Epithelial cell of esophagus (primary cell): ENCODE measurements at places on chromosomes 5 and 9.
A peak's percentile ranks its signal among the peaks of the same experiment; 100 is the strongest.

DNA sequence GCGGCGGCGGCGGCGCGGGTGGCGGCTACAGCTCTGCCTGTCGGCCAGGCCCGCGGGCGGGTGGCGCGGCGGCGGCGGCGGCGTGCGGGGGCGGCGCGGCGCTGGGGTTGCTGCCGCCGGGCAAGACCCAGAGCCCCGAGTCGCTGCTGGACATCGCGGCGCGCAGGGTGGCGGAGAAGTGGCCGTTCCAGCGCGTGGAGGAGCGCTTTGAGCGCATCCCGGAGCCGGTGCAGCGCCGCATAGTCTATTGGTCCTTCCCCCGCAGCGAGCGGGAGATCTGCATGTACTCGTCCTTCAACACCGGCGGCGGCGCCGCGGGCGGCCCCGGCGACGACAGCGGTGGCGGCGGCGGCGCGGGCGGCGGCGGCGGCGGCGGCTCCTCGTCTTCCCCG lies 296 bp downstream of the ZSWIM6 start:
- DNase-seq: no peak

DNA sequence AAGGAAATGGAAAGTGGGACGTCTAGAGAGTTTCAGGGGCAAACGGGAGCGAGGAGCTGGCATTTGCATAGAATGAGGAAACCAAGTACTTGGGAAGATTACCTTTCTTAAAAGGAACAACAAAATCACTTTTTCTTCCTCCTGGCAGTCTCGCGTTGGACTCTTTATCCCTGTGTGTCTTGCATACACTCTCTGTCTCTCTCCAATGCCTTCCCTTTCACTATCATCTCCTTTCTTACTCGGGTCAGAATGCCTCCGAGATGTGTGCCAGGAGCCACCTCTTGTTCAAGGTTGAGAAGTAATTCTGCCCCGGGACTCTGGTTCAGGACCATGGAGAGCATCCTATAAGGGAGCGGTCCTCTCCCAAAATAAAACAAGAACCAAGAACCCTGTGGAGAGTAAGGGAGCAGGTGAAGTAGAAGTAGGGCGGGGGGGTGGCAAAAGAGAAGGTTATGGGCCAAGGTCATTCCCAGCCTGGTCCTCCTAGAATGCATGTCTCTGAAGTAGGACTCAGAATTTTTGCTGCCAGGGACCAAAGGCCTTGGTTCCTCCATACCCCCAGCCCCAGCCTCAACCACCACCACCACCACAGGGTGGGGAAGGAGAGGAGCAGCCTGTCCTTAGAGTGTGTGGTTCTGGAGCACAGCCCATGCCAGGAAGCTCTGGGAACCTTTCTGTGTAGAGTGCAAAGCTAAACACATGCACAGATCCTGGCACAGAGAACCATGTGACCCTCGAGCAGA lies 72.1 kb upstream of the ARAP3 start:
- DNase-seq: peak; percentile 71

GRCh38 chr5:120621339-120621738 lies 157.2 kb downstream of the PRR16 start:
- no peak for DNase-seq

DNA sequence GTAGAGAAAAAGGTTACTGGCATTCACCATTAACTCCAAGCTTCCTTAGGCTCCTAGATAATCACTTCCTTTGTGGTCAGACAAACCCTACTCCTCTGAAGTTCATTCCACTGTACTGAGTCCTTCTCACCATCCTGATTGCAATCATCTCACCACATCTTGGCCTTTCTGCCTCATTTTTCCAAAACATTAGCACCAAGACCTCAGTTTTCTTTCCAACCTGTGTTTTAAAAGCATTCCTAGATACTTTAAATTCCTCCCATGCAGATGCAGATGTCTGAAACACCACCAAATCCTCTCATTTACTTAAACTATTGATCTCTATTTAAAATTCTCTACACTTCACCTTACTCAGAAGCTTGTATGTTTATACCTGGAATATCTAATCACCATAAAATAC lies 961.3 kb upstream of the CTNND2 start:
- no peak for DNase-seq

DNA sequence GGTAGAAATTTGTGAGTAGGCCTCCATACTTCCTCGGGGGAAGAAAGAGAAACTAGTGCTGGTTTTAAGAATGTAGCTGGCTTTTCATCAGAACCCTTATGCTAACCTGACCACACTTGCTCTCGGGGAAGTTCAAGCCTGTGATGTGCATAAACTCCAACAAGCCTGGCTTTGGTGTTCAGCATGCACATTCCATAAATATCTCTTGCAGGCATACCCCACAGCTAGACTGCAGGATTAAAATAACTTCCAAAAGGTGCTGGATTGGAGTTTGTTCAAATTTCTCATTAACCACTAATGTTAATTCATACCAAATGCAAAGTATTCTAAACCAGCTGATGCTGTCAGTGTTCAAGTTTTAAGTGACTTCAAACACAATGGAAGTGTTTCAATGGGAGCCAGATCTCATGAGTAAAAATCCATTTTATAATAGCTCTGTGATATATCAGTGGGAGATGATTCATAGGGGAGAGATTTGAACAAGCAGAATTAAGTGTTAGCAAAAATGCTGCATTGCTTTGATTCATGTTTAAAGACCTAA lies 79.4 kb downstream of the NPR3 start:
- DNase-seq: peak; percentile 84

GRCh38 chr9:87343816-87344430 lies 153.7 kb upstream of the DAPK1 start:
- peak; percentile 76 for DNase-seq

DNA sequence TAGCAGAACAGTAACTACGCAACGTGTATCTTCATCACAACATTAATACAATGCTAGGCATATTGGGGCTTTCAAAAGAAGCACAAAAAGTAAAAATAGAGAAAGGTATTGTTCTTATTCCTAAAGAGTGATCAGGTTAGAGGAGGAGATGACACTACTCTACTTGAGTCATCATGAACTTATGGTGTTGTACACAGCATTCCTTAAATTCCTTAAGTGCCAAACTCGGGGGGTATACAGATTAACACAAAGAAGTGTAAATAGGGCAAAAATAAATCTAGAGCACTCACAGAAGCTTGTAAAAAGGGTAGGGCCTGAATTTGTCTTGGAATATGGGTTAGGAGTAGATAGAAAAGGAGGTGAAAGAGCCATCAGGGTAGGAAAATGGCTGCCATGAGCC lies 308.0 kb upstream of the DAP start:
- DNase-seq: no peak

- peak; percentile 52 for DNase-seq
Observed at GRCh38 chr9:106958955-106959657, 96.1 kb downstream of the ZNF462 start.

DNA sequence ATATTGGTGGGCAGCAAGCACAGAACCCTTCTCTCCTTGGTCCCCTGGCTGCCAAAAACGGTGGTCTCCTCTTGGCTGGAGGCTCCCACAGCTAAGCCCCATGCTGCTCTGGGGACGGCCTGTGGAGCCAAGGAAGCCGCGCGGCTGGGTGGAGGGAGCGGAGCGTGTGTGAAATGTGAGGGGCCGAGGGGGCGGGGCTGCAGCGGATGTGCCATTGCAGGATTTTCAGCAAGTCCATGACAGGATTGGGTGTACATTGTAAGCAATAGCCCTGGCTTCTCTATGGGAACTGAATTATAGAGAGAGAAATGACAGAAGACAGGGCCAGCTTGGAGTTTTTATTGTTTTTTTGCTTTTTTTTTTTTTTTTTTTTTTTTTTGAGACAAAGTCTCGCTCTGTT lies 336.5 kb downstream of the DIRAS2 start:
- DNase-seq: no peak

DNA sequence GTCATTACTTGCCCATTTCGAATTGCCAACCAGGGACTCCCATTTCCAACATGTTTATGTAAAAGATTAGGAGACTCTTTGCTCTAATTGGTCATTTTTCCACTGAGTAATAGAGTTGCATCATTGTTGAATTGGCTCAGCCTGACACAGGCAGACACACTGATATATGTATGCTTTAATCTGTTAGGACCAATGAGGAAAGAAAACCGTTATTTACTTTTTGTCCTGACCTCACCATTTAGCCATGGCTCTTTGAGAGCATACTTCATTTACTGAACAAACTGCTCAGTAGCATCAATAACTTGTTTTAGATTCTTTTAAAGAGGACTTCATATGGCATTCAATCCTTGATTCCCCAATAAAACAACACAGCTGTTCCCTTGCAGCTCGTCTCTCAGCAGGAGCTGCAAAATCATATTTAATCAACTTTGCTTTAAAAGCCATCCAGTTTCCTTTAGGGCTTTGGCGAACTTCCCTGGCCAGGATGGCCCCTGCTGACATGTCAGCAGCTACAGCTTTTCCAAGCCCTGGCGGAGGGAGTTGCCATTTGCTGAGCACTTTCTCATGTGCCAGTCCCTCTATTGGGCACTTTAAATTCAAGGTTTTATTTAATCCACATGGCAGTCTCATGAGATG lies 251.5 kb upstream of the TNC start:
- DNase-seq: peak; percentile 68

GRCh38 chr9:93118863-93119702 lies 15.0 kb downstream of the NINJ1 start:
- DNase-seq: no peak

GRCh38 chr5:67063055-67063454 lies 133.5 kb downstream of the CD180 start:
- DNase-seq: no peak

DNA sequence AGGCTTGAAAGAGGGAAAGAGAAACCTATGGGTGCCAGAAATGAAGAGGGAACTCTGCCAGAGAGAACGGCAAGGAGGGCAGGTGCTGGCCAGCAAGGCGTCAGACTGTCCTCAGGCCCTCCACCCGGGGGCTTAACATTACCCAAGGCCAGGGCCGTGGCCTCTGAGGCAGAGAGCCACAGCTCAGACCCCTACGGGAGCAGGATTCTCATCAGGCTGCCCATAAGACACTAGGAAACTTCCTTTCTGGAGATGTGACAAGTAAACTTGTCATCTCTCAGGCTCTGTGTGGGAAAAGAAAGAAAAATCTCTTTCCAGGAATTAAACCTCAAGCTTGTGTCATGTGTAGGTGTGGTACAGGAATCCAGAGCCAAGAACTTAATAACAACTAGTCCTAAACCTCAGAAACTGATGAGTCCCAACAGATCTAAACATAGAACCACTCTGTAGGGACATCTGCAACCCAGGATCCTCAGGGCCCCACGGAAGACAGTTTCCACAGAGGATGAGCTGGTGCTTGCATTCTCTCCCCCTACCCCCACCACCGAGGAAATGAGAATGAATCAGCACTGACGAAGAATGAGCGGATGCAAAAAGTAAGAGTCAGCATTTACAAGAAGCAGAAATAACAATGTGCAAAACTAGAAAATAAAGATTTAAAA lies 74.3 kb downstream of the DCP2 start:
- peak; percentile 83 for DNase-seq

DNA sequence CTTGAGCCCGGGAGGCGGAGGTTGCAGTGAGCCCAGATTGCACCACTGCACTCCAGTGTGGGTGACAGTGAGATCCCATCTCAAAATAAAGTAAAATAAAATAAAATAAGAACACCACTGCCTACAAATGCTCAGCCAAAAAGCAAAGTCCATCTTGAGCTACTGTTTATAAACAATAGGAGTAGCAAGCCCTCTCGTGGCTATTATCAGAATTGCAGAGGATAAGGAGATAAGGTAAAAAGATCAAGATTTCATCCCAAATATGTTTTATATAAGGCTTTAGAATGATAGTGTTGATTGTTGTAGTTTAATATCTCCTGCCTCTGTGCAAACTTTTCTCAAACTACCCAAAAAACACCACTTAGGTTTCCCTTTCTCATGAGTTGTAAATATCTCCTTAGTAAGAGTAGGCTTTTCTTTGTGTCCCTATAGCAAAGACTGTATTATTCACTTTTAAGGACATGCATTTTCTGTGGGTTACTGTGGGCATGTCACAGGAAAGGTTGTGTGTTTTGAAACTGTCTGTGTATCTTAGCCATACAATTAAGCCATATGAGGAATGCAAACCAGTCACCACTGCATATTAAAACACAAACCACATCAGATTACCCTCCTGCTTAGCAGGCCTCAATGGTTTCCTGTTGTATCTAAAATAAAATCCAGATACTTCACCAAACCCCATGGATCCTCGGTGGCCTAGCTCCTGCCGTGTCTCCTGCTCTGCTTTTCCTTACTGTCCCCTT lies 31.8 kb upstream of the CKS2 start:
- peak; percentile 59 for DNase-seq

GRCh38 chr9:87725356-87725899 lies 491 bp upstream of the CTSL start:
- peak; percentile 6 for DNase-seq

DNA sequence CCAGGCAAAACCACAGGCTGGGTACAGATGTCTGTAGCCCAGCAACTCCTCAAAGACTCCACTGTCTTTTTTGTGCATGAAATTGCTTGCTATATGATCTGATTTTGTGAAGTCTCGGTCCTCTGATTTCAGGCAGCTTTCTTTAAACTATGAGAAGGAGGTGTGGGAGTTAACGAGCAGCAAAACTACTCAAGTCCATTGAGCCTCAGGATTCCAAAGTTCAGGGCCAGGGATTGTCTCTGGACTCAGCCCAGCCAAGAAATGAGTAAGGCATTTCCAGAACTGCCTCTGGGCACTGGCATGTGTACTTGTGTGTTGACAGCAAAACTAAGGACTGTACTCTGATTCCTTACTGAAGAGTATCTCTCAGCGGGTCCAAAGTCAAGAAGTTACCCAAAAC lies 53.4 kb upstream of the GLIS3 start:
- DNase-seq: peak; percentile 31

DNA sequence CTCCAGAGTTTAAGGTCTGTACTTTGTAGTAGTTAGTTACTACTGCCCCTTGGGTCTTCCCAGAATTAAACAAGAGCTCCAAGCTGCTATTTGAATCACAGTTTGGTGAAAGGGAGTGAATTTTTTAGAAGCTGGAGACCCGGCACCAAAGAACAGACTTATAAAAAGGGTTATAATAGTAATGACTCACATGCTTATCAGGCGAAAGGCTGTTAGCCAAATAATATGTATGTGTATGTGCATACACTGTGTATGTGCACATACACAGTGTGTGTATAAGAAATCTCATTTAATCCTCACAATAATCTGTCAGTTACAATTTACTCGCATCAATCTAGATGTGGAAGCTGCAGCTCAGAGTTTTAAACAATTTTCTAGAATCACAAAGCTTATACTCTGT lies 59.5 kb upstream of the ITGA1 start:
- peak; percentile 4 for DNase-seq

GRCh38 chr5:172199446-172199845 lies 5.5 kb downstream of the EFCAB9 start:
- no peak for DNase-seq

DNA sequence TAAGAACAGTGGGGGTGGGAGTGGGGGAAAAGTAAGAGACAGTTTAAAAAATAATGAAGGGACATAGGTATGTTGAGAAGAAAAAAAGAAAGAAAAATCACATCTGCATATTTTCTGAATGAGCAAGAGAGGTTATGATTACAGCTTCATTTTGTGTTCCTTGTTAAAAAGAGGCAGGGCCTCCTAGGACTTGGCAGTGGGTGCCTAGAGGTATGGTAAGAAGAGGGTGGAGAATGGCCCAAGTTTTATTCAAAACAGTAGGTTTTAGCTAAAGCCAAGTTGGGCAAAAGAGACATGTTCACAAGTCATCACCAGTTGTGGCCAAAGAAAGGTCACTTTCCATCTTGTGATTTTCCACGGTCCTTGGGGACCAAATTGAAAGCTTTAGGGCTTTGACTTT lies 643.4 kb downstream of the CCDC171 start:
- no peak for DNase-seq

GRCh38 chr9:133372144-133372543 lies 3.7 kb downstream of the SURF4 start:
- DNase-seq: no peak
